Astrocyte of the cerebellum (primary cell): ENCODE measurements at places on chromosomes 13 and 19.

GRCh38 chr13:76168661-76169060 lies 532.5 kb downstream of the LMO7 start:
- DNase-seq: no peak

DNA sequence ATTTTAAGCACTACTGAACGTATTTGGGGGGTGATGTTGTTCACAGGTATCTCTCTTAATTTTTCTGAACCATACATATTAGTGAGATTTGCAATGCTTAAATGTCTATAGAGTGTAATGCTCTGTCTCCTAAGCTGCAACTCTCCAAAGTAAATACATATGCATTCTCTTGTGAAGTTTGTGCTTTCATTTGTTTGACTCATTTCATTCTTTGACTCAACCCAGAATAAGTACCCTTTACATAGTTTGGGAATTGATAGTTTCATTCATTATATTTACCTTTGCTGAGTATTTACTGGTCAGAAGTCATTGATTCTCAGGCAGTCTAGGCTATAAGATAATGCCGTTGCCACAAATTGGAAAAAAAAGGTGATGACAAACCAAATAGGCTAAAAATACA lies 406.9 kb downstream of the FGF9 start:
- DNase-seq: no peak

DNA sequence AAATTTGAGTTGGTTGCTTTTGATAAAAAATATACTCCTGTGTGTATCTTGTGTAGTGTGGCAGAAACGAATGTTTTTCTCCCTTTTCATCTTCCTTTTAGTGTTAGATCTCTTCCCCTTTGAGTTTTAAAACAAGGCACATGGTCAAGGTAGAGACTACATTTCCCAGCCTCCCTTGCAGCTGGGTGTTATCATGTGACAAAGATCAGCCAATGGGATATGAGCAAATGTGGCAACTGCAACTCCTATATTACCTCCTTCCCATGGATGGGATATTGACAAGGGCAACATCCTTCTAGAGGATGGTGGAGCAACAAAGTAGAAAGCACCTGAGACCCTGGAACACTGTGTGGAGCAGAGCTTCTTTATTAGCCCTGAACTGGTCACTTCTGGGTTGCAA lies 42.4 kb downstream of the ADGRE3 start:
- no peak for DNase-seq

DNA sequence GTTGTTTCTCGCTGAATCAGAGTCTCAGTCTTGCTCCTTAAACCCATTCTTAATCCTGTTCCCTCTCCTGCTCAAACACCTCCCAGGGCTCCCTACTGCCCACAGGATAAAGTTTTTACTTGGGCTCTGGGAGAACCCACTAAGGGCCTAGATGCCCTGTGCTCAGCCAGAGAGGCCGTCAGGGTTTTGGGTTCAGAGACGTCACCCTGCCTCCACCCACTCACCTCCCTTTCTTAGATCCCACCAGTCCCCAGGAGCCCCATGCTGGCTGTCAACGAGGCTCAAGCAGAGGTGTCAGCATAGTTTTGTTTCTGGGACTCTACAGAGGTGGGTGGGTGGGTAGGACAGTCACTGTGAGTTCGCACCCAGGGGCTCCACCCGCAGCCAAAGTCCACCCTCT lies 15.5 kb upstream of the CYP4F2 start:
- no peak for DNase-seq

DNA sequence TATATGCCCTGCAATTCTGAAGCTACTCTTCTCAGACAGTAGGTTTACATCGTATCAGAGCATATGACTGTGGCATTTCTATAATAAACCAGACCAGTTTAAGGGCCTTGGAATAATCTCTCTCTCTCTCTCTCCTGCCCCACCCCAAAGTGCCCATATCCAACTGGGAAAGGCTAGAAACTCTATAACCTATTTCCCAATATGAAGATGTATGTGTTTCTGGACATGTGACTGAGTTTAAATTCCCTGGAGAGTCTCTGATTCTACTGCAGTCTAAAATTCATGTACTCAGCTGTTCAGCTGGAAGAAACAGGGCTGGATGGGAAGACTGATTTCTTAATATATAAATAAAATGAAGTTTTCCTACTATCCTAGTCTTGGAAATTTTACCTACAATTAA lies 91.9 kb upstream of the MBNL2 start:
- DNase-seq: no peak

DNA sequence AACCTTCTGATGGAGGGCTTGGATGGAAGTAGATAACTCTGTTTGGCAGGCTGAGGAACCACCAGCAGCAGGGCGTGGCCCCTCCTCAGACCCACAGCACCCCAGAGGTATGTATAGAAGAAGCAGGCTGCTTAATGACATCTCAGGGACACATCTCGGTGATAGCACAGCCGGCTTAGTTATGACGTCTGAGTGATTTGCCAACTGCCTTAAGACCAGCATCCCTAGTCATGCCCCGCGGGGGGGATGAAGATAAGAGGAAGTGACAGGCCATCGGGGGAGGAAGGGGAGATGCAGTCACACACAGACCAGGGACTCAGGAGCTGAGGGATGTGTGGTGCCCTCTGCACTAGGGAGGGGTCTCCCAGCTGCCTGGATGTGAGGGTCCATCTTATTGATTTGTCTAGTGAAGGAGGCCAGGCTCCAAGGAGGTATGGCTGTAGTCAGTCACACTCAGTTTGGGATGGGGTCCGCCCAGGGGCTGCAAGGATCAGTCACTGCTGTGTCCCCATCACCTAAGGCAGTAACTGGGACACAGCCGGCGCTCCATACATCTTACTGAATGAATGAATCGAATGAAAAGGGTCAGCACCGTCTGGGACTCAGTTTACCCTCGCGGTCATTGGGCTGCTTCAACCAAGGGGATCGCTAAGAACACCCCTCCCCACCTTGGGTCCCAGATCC lies 19.2 kb upstream of the ERCC1 start:
- DNase-seq: no peak
